ENCODE measurements at places on chromosomes 1 and 21. TPM values are rescaled to one million over a fixed set of nuclear protein-coding genes. Genes with fewer than 3 reads are reported as not detected.

DNA sequence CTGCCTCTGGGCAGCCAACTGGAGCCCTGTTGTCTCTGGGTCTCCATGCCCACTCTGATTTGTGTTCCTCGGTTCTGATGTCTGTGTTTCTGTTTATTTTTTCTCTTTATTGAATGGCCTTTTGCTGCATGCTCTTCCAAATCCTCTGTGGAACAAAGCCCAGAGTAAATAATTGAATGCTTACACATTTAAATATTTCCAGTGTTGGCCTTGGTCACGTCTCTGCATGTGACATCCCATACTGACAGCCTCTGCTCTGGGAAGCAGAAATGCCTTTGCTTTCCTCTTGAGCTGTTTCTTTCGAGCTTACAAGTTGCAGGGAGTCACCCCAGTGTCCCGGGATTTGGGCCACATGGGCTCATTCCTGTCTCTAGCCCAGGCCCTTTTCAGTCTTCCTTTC lies 267.9 kb downstream of the PTPRU start:
- DNase-seq = no peak

DNA sequence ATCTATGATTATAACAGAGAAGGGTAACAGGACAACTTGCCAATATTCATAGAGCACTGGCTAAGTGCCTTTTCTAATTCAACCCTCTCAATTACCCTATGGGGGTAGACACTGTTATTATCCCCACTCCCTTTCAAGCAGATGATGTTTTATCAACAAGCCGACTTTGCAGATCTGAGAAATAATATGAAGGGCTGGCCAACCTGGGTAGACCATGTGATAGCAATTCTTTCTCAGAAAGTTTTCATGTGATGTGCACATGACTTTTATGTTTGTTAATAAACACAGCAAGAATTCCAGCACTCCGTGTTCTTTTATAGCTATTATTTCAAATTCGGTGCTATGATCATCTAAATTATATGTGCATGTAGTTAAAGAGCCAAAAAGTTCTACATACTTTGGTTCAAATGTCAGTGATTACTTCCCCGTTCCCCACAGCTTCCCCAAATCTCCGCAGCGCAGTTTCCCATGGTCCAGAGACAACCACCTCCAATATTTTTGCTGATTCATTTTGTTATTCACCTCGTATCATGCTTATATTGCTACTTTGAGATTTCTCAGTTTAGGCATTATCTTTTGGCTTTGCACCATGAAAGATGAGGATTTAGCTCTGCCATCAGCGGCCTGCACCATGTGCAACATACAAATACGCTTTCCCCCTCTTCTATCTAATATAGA lies 96.7 kb upstream of the GADD45A start:
- DNase-seq = no peak

DNA sequence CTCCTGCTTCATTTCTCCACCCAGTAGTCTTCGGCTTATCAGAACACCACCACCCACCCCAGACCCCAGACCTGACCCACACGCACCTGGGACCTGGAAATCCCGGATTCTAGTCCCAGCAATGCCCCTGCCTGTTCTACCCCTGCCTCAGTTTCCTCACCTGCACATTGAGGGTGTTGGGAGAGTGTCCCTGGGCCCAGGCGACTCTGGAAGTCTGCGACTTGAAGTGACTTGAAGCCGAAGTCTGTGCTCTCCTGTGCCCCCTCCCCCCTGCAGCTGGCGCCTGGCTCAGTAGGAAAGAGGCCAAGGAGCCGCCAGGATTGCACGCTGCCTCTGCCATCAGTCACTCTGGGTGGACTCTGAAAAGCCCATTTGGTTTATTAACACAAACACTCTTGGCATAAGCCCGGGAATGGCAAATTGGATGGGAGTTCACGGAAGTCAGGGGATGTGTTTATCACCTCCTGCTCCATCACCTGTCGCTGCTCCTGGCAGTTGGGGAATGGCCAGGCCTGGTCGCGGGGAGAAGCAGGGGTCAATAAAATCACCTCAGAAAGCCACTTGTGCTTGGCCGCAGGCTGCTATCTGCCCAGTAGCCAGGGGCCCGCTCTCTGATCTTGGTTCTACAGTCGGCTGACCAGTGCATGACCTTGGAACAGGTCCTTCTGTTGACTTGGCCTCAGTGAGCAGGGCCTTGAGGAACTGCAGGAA lies 132.7 kb downstream of the ACTL8 start:
- no peak for DNase-seq

RSPO1 gene
- total RNA-seq = not detected

TNFRSF4 gene
- total RNA-seq = 0.88 TPM

AMY1A gene
- not detected for total RNA-seq
